ENCODE measurements at places on chromosomes 2 and 18. TPM values are rescaled to one million over a fixed set of nuclear protein-coding genes. Genes with fewer than 3 reads are reported as not detected.

The IL37 gene
- not detected for total RNA-seq

The ACMSD gene
- 123 TPM for total RNA-seq

The RFX8 gene
- total RNA-seq, result not detected

The REG1B gene
- total RNA-seq, result 4.9 TPM

- no peak for DNase-seq
These were observed 62.0 kb downstream of the TPGS2 start for GRCh38 chr18:36766836-36767235.

- no peak for DNase-seq
These were observed 364.3 kb upstream of the MEX3C start for GRCh38 chr18:51561821-51562220.

- DNase-seq, result no peak
These were observed 31.8 kb upstream of the PPP4R3B start for GRCh38 chr2:55649211-55649610.

GRCh38 chr18:41992066-41992465 is 37.0 kb downstream of the PIK3C3 start:
- no peak for DNase-seq
